ENCODE measurements at places on chromosomes 6 and 20.

DNA sequence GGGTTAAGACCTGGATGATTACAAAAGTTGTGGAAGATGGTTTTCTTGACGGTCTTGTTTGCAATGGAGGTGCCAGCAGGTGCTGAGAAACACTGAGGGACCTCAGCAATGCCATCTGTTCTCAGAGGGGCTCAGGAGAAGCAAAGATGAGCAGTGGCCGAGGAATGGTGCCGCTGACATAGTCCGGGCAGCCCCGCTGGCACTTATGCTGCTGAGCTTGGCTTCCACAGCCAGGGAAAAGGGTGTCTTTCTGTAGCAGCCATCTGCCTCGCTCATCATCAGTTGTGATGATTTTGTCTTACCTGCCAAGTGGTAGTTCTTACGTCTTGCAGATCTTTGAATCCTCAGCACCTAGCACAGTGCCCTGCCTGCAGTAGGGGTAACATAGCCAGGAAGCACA is 55.7 kb downstream of the PPP1R14C start:
- DNase-seq, result no peak

DNA sequence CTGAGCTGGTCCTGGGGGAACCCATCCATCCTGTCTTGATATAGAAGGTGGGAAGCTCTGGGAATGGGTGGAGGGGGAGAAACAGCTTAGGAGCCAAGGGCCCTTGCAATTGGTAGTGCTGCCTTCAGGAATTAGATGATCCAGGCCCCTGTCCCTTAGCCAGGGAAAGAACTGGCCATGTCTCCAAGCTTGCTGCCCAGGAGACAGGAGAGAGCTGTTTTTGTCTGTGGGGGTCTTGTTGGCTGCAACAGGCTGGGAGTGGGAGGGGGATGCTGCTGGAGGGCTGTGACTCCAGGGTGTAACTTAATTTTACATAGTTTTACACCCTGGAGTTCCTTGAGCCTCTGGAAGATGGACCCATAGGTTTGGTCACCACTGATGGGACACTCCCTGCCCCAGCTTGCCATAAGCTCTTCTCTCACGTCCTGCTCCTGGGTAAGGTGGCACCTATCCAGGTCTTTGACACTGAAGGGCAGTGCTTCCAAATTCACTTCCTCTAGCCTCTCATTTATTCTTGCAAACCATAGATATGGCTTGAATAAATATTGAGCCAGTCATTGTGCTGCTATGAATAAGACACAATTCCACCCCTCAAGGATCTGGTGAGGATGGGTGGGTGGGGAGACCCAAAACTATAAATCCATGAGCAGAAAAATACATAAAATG is 16.8 kb downstream of the VEGFA start:
- DNase-seq, result no peak

- no peak for DNase-seq
Observed at GRCh38 chr6:136401749-136402148, 112.1 kb upstream of the BCLAF1 start.

GRCh38 chr6:151012321-151013294 is 147.1 kb downstream of the MTHFD1L start:
- DNase-seq, result no peak

- no peak for DNase-seq
Observed at GRCh38 chr6:106442395-106442794, 81.9 kb downstream of the CRYBG1 start.

- DNase-seq, result no peak
Observed at GRCh38 chr20:32971703-32972161, 32.5 kb downstream of the SUN5 start.

- DNase-seq, result no peak
Observed at GRCh38 chr6:44702292-44702691, 314.8 kb downstream of the CDC5L start.

- no peak for DNase-seq
Observed at GRCh38 chr20:51380401-51381385, 161.8 kb downstream of the NFATC2 start.

DNA sequence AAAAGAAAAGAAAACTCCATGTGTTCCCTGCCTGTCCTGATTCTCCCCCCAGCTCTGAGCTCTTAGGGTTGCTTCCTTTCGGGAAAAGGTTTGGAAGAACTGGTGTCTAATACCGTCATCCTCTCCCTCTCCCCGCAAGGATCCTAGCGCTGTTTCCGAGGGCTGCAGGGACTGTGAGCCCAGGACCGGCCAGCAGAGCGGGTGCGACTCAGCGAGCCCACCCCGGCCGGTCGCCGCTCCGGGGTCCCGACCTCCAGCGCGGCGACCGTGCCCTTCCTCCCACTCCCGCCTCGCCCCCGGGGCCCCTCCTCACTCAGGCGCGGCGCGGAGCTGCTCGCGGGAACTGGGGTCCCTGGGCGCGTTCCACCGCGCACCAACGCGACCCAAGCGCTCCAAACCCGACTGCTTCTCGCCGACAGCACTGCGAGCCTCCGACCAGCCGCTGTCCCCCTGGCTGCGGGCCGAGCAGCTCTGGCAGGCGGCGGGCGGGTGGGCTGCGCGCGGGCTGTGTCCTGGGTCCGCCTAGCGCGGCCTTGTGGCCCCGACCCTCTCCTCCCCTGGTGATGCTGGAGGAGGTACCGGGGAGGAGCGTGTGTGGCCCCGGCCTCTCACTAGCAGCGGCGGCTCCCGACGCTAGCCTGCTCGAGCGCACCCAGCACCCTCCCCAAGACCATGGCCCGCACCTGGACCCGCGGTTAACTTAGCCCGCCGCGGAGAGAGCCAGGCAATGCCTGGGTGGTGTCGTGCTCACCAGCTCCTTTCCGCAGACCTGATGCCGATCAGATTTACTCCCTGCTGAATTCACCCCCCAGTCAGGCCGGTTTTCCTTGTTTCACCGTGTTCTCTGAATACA is at the start of gene PLA2G7:
PLA2G7 (minus strand) TSS at position 509 of the 853 bp plus-strand sequence. CDS start 12,484 bp downstream, outside the sequence.
- no peak for DNase-seq

DNA sequence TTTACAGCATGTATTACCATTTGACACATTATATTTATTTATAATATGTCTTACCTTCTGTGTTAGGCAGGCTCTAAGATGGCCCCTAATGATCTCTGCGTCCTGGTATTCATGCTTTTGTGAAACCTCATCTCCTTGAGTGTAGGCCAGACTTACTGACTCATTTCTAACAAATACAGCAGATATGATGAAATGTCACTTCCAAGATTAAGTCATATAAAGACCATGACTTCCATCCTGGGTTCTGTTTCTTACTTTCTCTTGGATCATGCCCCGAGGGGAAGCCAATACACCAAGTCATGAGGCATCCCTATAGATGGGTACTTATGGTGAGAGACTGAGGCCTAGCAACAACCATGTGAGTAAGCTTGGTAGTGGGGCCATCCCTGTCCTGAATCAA is 30.2 kb downstream of the ZHX3 start:
- no peak for DNase-seq

DNA sequence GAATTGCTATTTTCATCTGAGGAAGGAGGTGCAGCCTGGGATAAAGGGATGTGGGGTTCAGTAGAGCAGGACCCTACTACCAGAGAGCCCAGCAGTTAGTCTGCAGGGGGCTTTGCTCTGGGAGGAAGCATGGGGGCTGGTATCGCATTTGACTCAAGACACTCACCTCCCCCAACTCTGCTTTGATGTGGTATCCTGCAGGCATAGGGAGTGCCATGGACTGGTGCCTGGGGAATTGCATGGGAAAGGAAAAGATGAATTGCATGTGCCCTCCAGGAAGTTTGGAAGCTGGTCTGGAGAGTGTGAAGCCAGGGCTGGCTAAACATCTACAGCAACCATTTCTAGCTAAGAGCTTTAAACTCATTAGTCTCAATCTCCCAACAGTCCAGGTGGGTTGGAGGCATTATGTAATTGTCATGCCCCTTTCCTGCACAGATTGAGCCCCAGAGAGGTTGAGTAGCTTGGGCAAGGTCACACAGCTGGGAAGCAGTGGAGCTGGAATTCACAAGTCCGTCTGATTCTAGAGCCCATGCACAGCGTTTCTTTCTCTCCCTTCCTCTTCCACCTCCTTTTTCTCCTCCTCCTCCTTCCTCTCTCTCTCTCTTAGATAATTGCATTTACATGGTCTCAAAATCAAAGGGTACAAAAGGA is 26.2 kb upstream of the PNPLA1 start:
- no peak for DNase-seq

GRCh38 chr6:89144354-89144906 is 1.4 kb upstream of the PM20D2 start:
- no peak for DNase-seq

DNA sequence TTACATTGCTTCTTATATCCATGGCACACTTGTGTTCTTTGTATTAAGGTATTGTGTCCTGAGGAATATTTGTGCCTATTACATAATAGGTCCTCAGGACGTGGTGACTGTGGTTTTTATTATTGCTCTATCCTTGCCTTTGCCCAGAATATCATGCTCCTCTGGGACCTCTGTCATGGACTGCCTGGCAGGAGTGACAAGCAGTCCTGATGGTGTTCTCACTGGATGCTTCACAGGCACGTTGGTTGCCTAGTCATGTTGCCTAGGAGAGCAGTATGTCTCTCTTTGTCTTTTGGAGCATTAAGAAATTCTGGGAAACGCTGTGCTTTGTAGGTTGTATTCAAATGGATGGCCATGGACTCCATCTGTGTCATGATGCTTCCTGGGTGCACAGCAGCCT is 24.7 kb upstream of the MROH8 start:
- no peak for DNase-seq

GRCh38 chr6:6221787-6222535 is 98.5 kb downstream of the F13A1 start:
- peak; percentile 57 for DNase-seq

All from iPS DF 6.9 (cell line).